Adrenal gland (tissue), 19 donors: ENCODE measurements at places on chromosomes 7 and 10. TPM values are rescaled to one million over a fixed set of nuclear protein-coding genes. Genes with fewer than 3 reads are reported as not detected.

The CTAGE8 gene
- polyA plus RNA-seq, result not detected

The TBX20 gene
- polyA plus RNA-seq, result 0.13 TPM

The SKIDA1 gene
- 1.6 TPM for polyA plus RNA-seq

The DNAJB6 gene
- polyA plus RNA-seq, result 75.7 TPM

The CSGALNACT2 gene
- polyA plus RNA-seq, result 15.3 TPM

The CAV2 gene
- polyA plus RNA-seq, result 9.8 TPM

The MYO1G gene
- polyA plus RNA-seq, result 12.8 TPM

The GBX1 gene
- polyA plus RNA-seq, result not detected

The FAM25C gene
- not detected for polyA plus RNA-seq

The SUGCT gene
- 20.8 TPM for polyA plus RNA-seq

GRCh38 chr7:149734791-149735075 lies 38.7 kb downstream of the ZNF467 start:
- no peaks in the 10 kb centered on the region for H3K27me3 ChIP-seq
- H3K27ac ChIP-seq, result no peak overlapping the region
- H3K4me3 ChIP-seq, result no peak overlapping the region
- H3K36me3 ChIP-seq, result peaks cover 22% of the 10 kb centered on the region
- DNase-seq, result no peak

DNA sequence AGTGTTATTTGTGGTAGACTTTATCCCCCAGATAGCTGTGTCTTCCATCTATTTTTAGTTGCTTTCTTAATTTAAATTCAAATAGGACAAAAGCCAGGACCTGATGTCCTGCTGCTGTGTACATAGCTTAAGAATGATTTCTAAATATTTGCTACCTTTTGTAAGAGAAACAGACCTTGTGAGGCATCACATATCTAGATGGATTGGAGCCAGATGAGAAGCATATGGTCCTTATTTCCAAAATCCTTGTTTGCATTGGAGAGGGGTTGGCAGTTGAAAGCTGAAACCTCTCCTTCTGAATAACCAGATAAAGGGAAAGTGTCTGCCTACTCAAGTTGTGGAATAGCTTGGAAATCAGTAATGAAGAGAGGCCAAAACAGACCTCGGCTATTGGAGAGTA lies 50.7 kb upstream of the AMPH start:
- H3K27me3 ChIP-seq, result no peaks in the 10 kb centered on the region
- H3K4me1 ChIP-seq, result no peaks in the 10 kb centered on the region
- H3K27ac ChIP-seq, result no peak overlapping the region
- H3K36me3 ChIP-seq, result no peaks in the 10 kb centered on the region
- no peak for DNase-seq
- no peak overlapping the region for H3K4me3 ChIP-seq

DNA sequence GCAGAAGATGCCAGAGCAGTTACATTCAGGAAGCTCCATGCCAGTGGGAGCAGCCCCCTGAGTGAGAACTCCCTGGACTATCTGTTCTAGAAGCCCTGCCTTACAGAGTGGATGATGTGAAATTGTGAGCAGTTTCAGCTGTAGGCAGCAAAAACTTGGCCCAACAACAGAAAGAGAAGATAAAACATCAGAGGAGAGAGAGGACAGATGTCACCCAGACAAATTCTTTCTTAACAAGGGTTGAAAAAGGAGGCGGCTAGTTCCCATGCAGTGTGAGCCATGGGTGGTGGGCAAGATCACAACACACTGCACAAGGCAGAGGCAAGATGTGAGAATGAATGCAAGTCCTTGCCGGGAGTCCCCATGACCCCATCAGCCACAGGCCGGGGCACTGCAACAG lies 46.6 kb upstream of the FXYD4 start:
- no peaks in the 10 kb centered on the region for H3K36me3 ChIP-seq
- H3K27me3 ChIP-seq, result no peaks in the 10 kb centered on the region
- H3K4me1 ChIP-seq, result peaks cover 5% of the 10 kb centered on the region
- no peak overlapping the region for H3K4me3 ChIP-seq
- no peak for DNase-seq
- H3K27ac ChIP-seq, result no peak overlapping the region

GRCh38 chr7:30986738-30987137 lies 23.0 kb downstream of the GHRHR start:
- H3K4me3 ChIP-seq, result no peak overlapping the region
- H3K36me3 ChIP-seq, result no peaks in the 10 kb centered on the region
- H3K27ac ChIP-seq, result no peak overlapping the region
- H3K4me1 ChIP-seq, result peaks cover 14% of the 10 kb centered on the region
- H3K27me3 ChIP-seq, result no peaks in the 10 kb centered on the region

DNA sequence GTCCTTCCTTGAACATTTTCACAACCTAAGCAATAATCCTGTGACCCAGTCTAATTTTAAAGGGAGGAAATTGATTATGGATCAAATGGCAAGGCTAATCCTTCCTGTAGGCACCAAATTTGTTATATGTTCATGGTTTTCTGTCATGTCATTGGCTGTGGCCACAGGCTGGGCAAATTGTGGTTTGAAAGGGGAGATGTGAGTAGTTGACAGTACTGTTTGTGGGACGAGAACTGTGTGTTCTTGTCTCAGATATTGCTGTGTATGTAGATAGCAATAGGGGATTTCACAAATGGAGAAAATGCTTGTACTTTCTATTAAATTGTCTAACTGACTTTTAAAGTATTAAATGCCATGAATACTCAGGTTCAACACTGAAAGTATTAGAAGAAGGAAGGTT lies 8.1 kb upstream of the PRKG1 start:
- H3K27ac ChIP-seq, result no peak overlapping the region
- no peaks in the 10 kb centered on the region for H3K27me3 ChIP-seq
- no peak for DNase-seq
- H3K36me3 ChIP-seq, result no peaks in the 10 kb centered on the region
- no peak overlapping the region for H3K4me3 ChIP-seq

DNA sequence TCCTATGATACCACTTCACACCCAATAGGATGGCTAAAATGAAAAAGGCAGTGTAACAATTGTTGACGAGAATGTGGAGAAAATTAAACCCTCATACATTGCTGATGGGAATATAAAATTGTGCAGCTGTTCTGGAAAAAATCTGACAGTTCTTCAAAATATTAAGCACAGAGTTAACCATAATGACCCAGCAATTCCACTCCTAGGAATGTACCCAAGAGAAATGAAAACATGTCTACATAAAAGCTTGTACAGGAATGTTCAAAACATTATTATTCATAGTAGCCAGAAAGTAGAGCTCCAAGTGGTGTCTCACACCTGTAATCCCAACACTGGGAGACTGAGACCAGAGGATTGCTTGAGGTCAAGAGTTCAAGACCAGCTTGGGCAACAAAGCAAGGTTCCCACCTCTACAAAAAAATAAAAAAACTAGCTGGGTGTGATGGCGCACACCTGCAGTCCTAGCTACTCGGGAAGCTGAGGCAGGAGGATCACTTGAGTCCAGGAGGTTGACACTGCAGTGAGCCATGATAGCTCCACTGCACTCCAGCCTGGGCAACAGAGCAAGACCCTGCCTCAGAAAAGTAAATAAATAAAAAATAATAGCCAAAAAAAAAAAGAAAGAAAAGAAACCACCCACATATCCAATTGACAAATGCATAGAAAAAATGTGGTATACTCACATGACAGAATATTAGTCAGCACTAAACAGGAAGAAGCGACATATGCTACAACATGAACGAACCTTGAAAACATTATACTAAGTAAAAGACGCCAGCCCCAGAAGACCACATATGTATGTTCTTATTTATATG lies 5.0 kb downstream of the RHEB start:
- H3K36me3 ChIP-seq, result no peaks in the 10 kb centered on the region
- DNase-seq, result no peak
- no peaks in the 10 kb centered on the region for H3K27me3 ChIP-seq
- no peak overlapping the region for H3K4me3 ChIP-seq
- H3K27ac ChIP-seq, result no peak overlapping the region

DNA sequence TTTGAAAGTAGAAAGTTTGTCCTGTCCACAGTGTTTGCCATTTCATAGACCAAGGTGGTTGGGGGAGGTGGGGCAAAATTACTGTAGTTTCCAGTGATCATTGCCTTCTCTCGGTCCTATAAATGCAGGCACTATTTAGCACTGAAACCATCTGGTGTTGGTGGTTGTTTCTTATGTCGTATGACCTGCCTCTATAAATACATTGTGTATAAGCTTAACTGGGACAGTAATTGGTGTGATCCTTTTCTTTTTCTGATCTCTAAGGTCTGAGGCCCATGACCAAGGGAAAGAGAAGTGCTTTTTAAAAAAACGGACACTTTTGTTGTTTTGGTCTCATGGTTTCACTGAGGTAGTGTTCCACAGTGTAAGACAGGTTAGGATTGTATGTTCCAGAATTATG lies 63.1 kb downstream of the AUTS2 start:
- no peak overlapping the region for H3K27ac ChIP-seq
- no peak overlapping the region for H3K4me3 ChIP-seq
- no peaks in the 10 kb centered on the region for H3K36me3 ChIP-seq
- H3K27me3 ChIP-seq, result no peaks in the 10 kb centered on the region

- DNase-seq, result no peak
- H3K36me3 ChIP-seq, result no peaks in the 10 kb centered on the region
- H3K4me3 ChIP-seq, result no peak overlapping the region
- no peaks in the 10 kb centered on the region for H3K27me3 ChIP-seq
Observed at GRCh38 chr7:44768628-44769371, 20.2 kb downstream of the ZMIZ2 start.

DNA sequence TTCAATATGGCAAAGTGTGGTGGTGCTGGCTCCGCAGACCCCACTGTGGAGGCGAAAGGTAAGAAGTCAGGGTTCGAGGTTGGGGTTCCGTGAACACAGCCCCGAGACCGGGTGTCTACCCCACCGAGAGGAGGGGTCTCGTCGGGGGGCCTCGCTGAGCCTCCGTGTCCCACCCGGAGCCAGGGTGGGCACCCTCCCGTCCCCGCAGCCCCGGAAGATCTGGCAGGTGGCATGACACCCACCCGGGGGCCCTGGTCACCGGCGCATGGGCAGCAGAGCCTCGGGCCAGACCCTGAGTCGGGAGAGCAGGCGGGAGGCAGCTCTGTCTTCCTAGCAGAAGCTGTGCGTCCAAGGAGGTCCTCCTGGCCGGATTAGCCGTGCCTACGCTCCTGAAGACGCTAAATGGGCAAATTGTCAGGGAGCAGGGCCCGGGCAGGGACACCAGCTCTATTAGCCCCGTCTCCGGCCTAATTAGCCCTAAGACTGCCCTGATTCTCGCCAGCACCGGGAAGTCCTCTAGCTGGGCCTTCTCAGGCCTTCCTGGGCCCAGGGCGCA lies 56.4 kb downstream of the UNCX start:
- no peak overlapping the region for H3K27ac ChIP-seq
- no peak for DNase-seq
- no peaks in the 10 kb centered on the region for H3K4me1 ChIP-seq
- H3K36me3 ChIP-seq, result no peaks in the 10 kb centered on the region
- no peak overlapping the region for H3K4me3 ChIP-seq

- no peak overlapping the region for H3K4me3 ChIP-seq
- H3K27ac ChIP-seq, result no peak overlapping the region
- DNase-seq, result no peak
- H3K36me3 ChIP-seq, result no peaks in the 10 kb centered on the region
- no peaks in the 10 kb centered on the region for H3K27me3 ChIP-seq
Observed at GRCh38 chr7:152544971-152545619, 109.3 kb upstream of the KMT2C start.

DNA sequence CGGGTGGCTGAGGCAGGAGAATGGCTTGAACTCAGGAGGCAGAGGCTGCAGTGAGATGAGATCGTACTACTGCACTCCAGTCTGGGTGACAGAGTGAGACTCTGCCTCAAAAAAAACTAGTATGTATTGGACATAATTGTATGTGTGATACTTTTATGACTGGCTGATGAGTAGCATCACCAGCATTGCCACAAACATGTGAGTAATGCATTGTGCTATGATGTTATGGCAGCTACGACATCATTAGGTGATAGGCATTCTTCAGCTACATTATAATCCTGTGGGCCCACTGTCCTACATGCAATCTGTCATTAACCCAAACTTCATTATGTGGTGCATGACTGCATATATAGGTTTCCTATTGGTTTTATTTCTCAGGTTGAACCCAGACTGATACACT lies 352.4 kb downstream of the GALNT17 start:
- H3K36me3 ChIP-seq, result no peaks in the 10 kb centered on the region
- no peak overlapping the region for H3K4me3 ChIP-seq
- no peaks in the 10 kb centered on the region for H3K4me1 ChIP-seq
- DNase-seq, result no peak

DNA sequence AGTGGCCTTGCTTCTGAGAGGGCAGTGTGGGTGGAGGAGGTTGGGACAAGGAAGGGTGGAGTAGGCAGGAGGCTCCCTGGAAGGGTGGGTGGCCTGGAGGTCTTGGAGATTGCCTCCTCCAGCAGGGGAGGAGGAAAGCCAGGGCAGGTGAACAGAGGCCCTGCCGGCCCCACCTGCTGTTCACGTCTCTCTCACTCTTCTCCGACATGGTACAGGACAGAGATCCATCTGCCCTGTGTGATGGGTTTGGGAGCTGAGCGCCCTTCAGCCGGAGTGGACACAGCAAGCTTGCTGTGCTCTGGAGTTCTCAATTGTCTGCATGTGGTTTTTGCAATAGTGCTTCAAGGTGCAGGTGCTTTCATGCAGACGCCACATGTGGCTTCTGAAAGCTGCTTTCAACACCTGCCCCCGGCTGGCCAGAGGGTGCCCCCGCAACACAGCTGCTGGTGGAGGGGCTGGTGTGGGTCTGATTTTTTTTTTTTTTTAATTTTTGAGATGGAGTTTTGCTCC lies 82.8 kb upstream of the GNA12 start:
- H3K4me1 ChIP-seq, result no peaks in the 10 kb centered on the region
- no peak overlapping the region for H3K27ac ChIP-seq
- peaks cover 7% of the 10 kb centered on the region for H3K27me3 ChIP-seq
- no peaks in the 10 kb centered on the region for H3K36me3 ChIP-seq
- DNase-seq, result no peak
- no peak overlapping the region for H3K4me3 ChIP-seq

GRCh38 chr10:84432891-84433290 lies 104.5 kb downstream of the CCSER2 start:
- H3K4me3 ChIP-seq, result no peak overlapping the region
- no peak for DNase-seq
- no peaks in the 10 kb centered on the region for H3K4me1 ChIP-seq
- no peaks in the 10 kb centered on the region for H3K27me3 ChIP-seq

DNA sequence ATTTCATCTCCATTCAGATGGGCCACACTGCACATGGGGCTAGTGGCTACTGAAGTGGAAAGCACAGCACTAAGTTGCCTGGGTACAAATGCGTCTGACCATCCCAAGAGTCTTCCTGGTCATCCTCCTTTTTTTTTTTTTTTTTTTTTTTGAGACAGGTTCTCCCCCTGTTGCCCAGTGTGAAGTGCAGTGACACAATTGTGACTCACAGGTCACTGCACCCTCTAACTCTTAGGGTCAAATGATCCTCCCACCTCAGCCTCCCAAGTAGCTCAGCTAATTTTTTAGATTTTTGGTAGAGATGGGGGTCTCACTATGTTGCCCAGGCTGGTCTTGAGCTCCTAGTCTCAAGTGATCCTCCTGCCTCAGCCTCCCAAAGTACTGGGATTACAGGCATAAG lies 3.4 kb upstream of the TRRAP start:
- no peak for DNase-seq
- H3K4me1 ChIP-seq, result peaks cover 18% of the 10 kb centered on the region
- no peak overlapping the region for H3K27ac ChIP-seq
- H3K36me3 ChIP-seq, result no peaks in the 10 kb centered on the region

DNA sequence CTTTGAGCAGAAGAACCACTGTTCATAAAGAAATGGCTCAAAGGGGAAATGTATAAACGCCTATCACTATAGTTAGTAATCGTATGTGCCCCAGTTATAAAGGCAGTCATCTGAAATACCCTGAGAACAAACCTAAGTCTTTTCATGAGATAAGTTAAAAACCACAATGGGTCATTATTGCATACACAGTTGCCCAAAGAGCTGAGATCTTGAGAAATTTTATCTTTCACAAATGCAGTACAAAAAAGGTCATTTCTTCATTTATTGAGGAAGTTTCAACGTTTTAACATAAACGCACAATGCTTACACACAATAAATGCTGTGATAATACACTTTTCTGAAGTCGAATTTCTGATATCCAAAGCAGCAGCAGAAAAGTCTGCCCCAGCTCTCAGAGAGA lies 114.4 kb downstream of the MICU1 start:
- no peaks in the 10 kb centered on the region for H3K27me3 ChIP-seq
- no peak for DNase-seq
- no peaks in the 10 kb centered on the region for H3K36me3 ChIP-seq
